ENCODE measurements at places on chromosomes 6 and 20.

- no peak for DNase-seq
These were observed 172.8 kb upstream of the PROKR2 start for GRCh38 chr20:5489601-5490000.

DNA sequence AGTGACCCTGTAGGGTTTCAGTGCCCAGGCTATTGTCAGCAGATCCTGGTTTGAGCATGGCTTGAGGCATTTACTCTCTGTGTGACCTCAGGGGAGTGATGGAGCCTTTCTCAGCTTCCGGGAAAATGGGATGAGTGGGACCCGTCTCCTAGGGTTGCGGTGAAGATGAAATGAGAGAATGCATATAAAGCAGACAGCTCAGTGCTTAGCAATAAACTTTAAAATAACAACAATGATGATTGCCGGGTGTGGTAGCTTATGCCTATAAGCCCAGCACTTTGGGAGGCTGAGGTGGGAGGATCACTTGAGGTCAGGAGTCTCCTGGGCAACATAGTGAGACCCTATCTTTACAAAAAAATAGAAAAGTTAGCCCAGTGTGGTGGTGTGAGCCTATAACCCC, 106.0 kb upstream of the MTHFD1L start:
- no peak for DNase-seq

- DNase-seq: no peak
These were observed 17.1 kb downstream of the NAPB start for GRCh38 chr20:23404196-23404595.

DNA sequence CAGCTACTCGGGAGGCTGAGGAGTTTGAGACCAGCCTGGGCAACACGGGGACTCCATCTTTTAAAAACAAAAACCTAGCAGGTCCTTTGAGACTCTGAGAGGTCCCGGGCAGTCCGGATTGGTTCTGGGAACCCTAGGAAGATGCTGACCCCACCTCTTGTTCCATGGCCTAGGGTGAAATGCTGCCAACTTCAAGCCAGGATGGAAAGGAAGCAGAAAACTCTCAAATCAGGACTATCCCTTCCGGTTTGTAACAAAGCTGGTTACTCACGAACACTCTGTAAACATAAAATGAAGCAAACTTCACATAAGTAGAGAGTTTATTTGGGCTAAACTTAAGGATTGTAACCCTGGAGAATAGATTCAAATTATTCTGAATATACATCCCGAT, 28.0 kb downstream of the CAPN11 start:
- DNase-seq: no peak

DNA sequence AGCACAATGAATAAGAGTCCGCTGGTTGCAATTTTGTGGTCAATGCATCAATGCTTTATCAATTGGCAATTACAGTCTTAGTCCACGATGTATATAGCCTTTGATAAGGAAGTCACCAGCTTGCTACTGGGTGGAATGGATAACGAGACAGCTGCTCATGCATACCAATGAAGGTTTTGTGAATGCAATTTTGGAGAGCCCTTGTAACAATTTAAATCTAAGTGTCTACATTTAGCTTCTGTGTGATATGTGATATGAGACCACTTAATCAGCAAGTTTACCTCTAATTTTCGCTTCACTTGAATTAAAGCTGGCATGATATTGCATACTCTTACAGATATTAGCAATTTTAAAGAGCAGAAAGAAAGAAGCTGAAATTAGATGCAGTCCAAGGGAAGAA, 543.9 kb downstream of the RNF144B start:
- no peak for DNase-seq

DNA sequence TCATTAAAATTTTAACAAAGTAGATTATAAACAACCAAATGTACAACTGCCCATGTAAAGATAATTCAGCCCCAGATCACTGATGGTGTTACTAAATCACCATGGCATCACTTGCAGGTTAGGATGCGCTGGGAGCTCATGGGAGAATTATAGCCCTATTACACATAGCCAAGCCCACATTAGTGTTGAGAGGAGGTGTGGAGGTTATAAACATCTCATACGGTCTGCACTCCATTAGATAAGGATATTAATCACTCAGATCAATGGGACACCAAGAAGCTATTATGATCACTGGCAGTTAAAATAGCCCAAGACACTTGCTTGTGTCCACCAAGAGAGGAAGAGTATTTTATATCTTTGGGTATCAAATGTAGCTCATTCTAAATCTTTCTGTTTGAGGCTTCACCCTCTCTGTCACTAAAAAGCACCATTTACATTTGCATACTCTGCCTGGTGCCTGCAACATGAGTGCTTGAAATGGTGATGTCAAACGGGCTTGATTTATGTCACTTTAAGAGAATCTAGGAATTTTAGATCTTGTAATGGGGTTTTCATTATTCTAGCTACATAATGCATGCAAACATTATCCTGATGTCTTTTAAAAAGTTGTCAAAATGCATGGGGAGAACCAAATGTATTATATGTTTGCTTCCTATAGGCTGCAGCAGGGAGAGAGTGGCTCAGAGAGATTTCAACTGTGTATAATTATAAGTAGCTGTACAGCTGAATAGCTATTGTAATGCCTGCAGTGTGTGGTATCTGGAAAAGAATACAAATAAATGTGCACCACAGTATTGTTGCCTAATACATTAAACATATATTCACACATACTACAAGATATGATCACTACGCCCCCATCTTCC, 654.1 kb upstream of the MARCKS start:
- no peak for DNase-seq

- DNase-seq: peak; percentile 67
These were observed 3.7 kb downstream of the TNFAIP3 start for GRCh38 chr6:137870744-137871247.

DNA sequence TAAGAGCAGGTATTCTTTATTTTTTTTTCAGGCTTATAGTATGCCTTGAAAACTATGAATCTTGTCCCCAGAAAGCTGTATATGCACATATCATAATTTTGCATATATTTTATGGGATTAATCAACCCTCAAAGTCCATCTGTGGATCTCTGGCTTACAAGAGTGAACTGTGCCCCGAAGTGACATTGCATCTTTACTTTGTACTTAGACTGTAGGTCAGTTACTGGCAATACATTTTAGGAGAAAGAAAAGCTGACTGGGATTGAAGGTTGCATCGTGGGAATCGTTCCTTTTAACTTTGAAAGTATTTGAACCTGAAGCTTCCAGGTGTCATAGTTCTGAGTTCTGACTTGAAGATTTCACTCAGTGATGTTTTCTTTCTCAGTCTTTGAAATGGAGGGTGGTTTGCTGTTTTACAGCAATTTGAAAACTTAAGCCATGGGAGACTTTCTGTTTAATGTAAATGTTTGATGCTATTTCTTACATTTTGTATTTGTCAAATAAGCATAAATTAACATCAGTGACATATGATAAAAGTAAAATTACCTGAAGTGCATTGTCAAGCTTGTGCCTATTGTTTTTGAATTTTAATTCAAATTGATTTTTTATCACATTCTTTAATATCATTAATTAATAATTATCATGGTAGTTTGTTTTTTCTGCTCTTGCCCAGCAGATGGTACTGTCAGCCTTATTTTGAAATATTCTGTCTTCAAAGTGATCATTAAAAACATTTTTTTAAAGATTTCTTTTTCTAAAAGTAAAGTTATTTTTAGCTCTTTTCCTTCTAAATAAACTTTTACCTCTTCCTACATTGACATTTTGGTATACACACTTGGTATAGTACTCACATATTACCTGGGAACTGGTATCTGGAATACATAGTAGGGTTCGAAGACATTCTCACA, 29.0 kb downstream of the L3MBTL3 start:
- no peak for DNase-seq

- DNase-seq: no peak
These were observed 3.6 kb downstream of the ESR1 start for GRCh38 chr6:151811081-151811480.

- no peak for DNase-seq
These were observed 4.5 kb upstream of the COL9A3 start for GRCh38 chr20:62812181-62812906.

DNA sequence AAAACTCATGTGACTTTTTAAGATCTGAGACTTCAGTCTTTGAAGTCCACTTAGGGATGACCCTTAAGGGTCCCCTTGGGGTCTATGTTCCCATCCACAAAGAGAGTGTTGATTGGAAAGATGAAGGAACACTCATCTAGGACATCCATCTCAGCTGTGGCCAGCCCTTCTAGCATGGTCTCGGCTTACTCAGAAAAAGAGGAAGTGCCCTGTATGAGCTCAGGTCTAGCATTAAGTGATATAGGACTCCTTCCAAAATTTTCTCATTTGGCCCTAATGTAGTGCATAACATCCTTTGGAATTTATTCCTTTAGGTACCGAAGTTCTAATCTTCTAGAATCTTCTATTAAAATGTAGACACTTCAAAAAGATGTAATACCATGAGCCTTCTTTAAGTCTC, 77.4 kb downstream of the NDUFAF5 start:
- no peak for DNase-seq

- no peak for DNase-seq
These were observed 41.2 kb downstream of the SLC17A5 start for GRCh38 chr6:73612611-73613010.

DNA sequence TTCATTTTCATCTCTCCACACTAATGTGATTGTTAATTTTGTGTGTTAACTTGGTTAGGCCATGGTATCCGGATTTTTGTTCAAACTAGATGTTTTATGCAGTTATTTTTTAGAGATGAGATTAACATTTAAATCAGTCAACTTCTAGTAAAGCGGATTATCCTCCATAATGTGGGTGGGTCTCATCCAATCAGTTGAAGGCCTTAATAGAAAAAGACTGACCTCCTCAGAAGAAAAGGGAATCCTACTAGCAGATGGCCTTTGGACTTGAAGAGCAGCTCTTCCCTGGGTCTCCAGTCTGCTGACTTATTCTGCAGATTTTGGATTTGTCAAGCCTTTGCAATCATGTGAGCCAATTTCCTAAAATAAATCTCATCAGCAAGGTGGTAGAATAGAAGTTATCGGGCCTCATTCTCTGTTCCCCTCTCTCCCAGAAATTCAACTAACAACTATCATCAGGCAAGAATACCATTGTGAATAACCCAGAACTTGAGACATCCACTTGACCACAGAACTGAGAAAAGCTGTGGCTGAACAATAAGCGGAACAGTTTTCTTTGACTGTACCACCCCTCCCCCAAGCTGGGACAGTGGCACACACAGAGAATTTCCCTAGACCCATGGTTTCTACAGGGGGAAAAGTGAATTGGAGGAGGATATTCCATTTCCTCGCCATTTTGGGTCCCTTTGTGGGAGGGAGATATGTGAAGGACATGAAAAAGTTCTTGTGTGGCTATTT, 323.0 kb downstream of the UTRN start:
- DNase-seq: no peak

- DNase-seq: peak; percentile 79
These were observed 111.7 kb downstream of the PREX1 start for GRCh38 chr20:48716086-48716485.

- peak; percentile 49 for DNase-seq
These were observed 15.0 kb downstream of the ZNF217 start for GRCh38 chr20:53578492-53579222.

DNA sequence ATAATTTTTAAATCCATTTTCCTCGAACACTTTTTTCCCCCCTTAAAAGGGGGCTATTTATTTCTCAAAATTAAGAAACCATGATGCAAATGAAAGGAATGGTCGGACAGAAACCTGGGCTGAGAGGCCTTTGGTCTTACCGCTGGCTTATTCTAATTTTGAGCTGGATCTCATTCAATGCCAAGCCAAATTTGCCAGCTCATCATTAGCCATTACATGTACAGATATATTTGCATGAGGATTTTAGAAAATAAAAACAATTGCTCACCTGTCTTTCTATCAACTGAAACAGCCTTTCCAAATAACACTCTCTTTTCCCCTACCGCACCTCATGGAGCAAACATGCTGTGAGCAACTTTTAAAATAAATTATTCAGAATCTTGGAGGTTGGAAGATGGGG, 219.5 kb upstream of the DTNBP1 start:
- DNase-seq: no peak

GRCh38 chr6:34143884-34144580, 1.9 kb downstream of the GRM4 start:
- peak; percentile 69 for DNase-seq

GRCh38 chr20:59678288-59678687, 73.9 kb downstream of the PHACTR3 start:
- no peak for DNase-seq

DNA sequence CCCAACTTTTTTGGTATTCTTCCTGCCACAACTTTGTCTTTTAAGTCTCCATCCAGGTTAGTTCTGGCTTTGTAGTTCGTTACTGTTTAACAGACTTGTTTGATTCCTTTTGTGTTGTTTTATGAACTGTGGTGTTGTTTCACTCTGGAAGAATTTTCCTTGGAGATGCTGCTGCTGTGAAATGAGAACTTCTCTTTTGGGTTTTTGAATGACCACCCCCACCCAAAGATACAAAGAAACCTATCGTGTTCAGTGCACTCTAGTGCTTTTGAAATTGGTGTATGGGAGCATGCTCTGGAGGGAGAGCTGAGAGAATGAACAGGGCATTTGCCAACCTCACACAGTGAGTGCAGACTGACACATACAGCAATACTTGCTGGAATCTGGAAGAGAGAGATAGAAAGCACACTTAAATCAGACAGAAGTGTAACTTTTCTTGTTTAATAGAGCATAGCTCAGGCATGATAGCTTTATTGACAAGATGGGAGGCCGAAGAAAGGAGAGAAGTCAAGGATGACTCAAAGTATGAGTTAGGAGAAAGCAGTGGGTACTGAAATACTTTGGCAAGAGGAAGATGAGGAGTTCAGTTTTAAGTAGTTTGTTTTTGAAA, 293.1 kb downstream of the SOX4 start:
- DNase-seq: no peak

- no peak for DNase-seq
These were observed 326.7 kb upstream of the MAN1A1 start for GRCh38 chr6:119676230-119676629.
